ENCODE measurements at places on chromosomes 6 and 20. TPM values are rescaled to one million over a fixed set of nuclear protein-coding genes. Genes with fewer than 3 reads are reported as not detected.

The DDX43 gene
- total RNA-seq, result 0.31 TPM

The GNRH2 gene
- total RNA-seq, result not detected

The PLA2G7 gene
- 8.1 TPM for total RNA-seq

The SYTL3 gene
- 1.0 TPM for total RNA-seq

The FAM217B gene
- 2.8 TPM for total RNA-seq

The SLC22A3 gene
- 0.37 TPM for total RNA-seq

The RAET1E gene
- total RNA-seq, result not detected

The PBOV1 gene
- not detected for total RNA-seq

The RAMACL gene
- 1.2 TPM for total RNA-seq

The SCRT2 gene
- 0.06 TPM for total RNA-seq

The TAF4 gene
- total RNA-seq, result 8.3 TPM

The MRAP2 gene
- 1.1 TPM for total RNA-seq

The ZC3H12D gene
- 1.1 TPM for total RNA-seq

The PXDC1 gene
- 10.8 TPM for total RNA-seq

The ALDH8A1 gene
- 0.12 TPM for total RNA-seq

The ELOVL2 gene
- total RNA-seq, result 1.7 TPM

The ZBTB12 gene
- 2.0 TPM for total RNA-seq

The RNF39 gene
- total RNA-seq, result 0.55 TPM

The MMP24 gene
- total RNA-seq, result 4.6 TPM
